ENCODE measurements at places on chromosomes 4 and X. TPM values are rescaled to one million over a fixed set of nuclear protein-coding genes. Genes with fewer than 3 reads are reported as not detected.

DNA sequence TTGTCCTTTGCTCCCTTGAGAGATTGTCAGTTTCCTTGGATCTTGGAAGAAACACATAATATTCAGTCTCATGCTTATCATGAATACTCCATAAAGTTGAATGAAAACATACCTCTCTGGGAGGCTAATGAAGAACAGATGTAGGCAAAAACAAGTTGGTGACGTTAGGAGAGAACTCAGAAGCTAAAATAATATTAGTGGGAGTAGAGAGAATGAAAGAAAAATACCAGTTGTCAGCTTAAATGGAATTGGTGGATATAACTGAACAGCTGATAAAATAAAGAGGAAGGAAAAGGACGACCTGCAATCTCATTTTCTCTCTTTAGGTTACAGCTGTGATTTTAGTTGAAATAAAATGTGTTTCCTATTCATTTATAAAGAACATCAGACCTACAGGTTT, 124.8 kb downstream of the SNCA start:
- DNase-seq = peak; percentile 3

DNA sequence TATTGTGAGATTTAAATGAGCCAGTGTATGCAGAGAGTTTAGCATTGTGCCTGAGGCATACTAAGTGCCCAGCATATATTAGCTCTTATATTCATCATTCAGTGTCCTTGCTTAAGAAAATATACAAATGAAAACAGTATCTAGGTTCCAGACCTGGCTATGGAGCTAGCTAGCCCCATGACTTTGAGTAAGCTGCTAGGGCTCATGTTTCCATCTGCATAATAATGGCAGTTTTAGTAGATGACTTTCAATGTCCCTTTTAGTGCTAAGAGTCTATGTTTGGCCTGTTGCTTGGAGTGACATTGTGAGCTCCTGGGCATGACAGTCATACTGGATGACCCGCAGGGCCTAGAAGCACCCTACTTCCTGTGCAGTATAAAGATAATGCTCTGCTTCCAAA, 435.3 kb downstream of the ZIC3 start:
- DNase-seq = no peak

- DNase-seq = no peak
Measured at GRCh38 chr4:187357045-187357643, 633.5 kb upstream of the FAT1 start.

DNA sequence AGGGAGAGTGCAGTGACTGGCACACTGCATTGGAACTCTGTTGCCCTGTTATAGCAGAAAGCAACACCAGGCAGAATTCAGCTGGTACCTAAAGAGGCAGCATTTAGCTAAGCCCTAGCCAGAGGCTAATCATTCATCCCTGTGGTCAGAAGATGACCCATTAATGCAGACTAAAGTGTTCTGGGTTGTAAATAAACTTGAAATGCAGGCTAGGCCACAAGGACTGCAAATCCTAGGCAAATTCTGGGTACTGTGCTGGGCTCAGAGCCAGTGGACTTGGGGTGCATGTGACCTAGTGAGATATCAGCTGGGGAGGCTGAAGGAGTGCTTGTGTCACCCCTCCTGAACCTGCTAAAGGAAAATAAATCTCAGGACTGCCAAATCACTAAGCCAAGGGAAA, 91.2 kb downstream of the LPAR4 start:
- DNase-seq = no peak

XAGE1A gene
- 1.9 TPM for total RNA-seq

GRCh38 chr4:175637762-175638161, 174.3 kb downstream of the GPM6A start:
- DNase-seq = no peak

AFF2 gene
- 1.7 TPM for total RNA-seq

GRCh38 chr4:153522802-153523094, 56.6 kb downstream of the TMEM131L start:
- DNase-seq = no peak

KIAA1210 gene
- total RNA-seq = not detected

CLGN gene
- total RNA-seq = not detected

GRCh38 chr4:44675366-44675765, 2.9 kb upstream of the GUF1 start:
- no peak for DNase-seq

GRCh38 chr4:75497133-75497532, 17.1 kb downstream of the RCHY1 start:
- DNase-seq = peak; percentile 7

SMIM31 gene
- not detected for total RNA-seq

- DNase-seq = no peak
Measured at GRCh38 chr4:78625073-78625472, 73.5 kb downstream of the ANXA3 start.

- no peak for DNase-seq
Measured at GRCh38 chr4:36138220-36138619, 106.1 kb downstream of the ARAP2 start.

C4orf51 gene
- total RNA-seq = not detected

DNA sequence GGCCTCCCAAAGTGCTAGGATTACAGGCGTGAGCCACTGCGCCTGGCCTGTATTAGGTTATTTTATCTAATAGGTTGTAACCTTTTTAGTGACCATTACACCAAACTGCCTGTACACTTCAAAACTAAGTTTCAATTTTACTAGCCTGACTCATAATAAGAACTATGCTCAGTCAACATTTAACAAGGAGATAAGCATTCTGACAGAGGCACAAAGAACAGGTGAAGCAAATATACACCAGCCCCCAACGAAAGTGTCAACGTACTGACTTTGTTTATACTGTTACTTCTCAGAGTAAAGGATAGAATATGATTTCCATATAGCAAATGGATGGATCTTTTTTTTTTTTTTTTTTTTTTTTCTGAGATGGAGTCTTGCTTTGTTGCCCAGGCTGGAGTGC, 62.8 kb downstream of the SHISA3 start:
- no peak for DNase-seq

TMPRSS11B gene
- total RNA-seq = not detected

DNA sequence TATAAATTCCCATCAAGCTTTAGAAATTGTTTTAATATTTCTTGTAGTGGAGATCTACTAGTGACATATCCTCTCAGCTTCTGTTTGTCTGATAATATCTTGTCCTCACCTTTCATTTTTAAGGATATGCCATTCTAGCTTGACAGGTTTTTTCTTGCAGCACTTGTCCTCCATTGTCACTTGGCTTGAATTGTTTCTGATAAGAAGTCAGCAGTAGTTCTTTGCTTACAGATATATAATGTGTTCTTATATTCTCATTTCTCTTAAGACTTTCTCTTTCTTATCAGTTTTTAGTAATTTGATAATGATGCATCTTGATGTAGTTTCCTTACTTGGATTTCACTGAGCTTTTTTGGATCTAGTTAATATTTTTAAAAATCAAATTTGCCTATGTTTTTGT, 120.6 kb upstream of the NUDT6 start:
- no peak for DNase-seq

GRCh38 chrX:49792376-49792775, 36.7 kb upstream of the PAGE4 start:
- DNase-seq = no peak

GRCh38 chr4:48930654-48931053, 24.1 kb upstream of the OCIAD2 start:
- no peak for DNase-seq

- peak; percentile 22 for DNase-seq
Measured at GRCh38 chr4:41887821-41888686, 47.2 kb upstream of the TMEM33 start.

GUCY1A1 gene
- not detected for total RNA-seq

DNA sequence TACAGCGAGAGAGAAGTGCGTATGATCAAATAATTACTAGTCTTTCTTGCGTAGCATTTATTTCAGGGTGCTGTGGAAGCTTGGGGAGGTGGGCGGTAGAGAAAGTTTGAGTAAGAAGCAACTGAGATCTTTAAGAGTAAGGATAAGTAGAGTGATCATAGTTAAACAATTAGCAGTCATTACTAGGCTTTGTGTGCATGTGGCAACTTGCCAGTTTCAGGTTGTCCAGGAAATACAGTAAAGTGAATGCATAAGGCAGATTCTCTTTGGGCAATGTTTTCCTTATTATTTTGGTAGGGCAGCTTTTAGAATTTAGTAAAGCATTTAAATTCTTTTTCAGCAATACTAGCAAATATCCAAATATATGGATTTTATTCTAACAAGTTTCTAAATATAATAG, 57.0 kb downstream of the HPGDS start:
- no peak for DNase-seq

GLRA3 gene
- total RNA-seq = not detected

- no peak for DNase-seq
Measured at GRCh38 chr4:79651456-79651855, 243.4 kb upstream of the GK2 start.

ENAM gene
- total RNA-seq = not detected

DNA sequence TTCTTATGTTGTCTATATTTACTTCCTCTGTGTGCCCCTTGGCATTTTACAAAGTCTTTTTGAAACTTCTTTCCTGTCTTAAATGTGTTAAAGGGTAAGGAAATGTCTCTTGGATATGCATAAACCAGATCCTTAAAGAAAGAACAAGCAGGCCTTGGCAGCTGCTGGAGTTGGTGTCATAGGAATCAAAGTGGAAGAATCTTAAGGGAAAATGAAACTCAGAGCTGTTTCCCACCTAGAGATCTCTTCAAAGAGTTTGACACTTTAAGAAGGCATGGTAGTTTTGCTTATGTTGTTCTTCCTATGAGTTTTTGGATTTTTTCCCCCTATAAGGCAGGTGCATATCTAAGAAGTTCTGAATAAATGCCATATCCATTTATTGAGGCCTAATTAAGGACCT, 37.0 kb upstream of the CWH43 start:
- DNase-seq = peak; percentile 18

CD38 gene
- total RNA-seq = 0.10 TPM

- DNase-seq = no peak
Measured at GRCh38 chrX:41828826-41829225, 94.5 kb downstream of the CASK start.

DNA sequence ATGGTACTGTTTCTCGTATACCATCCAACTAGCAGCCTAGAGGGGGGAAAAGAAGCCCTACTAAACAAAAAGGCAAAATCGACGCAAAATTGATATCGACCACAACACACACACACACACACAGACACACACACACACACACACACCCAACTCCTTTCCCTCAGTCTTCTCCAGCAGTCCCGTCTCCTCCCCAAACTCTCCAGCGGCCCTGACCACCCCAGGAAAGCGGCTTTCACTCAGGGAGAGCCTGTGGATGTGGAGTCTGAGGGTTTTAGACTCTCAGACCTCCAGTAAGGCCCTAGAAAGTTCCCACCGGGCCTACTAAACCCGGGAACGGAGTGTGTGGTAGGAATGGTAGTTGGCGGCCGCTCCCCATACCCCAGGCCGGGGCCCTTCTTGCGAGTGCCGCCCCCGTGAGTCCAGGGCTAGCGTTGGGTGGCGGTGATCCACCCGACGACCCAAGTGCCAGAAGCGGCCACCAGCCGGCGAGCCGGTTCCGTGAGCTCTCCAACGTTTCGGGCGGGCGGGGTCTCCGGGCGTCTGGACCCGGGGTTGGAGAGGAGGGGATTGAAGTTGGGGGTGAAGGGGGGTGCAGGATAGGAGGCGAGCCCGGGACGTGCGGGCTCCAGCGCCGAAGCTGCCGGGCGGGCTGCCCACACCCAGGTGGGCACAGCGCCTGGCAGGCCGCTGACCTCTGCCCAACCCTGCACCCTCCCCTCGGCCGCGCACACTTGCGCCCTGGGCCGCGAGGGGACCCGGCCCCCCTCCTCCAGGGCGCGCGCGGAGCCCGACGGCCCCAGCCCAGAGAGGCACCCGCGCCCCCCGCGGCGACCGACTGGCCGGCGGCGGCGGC, 13.7 kb downstream of the ARX start:
- DNase-seq = no peak

DNA sequence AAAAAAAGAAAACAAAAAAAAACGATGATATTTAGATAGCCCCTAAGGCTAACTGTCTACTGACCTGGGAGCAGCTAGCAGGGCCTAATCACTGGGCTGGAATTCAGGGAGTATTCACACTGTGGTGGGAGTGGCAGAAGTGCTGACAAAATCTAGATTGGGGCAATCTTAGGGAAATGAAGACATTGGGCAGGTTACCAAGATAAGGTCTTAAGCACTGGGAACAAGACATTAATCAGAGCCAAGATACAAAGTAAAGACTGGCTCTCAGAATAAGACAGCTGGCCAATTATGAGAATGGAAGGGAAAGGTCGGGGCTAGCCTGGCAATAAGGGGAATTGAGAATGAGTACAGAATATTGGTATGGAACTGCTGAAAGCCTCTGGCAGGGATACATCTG, 100.2 kb upstream of the GRIA3 start:
- DNase-seq = peak; percentile 42

ELOVL6 gene
- 6.1 TPM for total RNA-seq

TET2 gene
- total RNA-seq = 10.6 TPM

ARHGEF6 gene
- 3.5 TPM for total RNA-seq

- no peak for DNase-seq
Measured at GRCh38 chr4:129377131-129377845, 281.3 kb downstream of the C4orf33 start.

SPANXN4 gene
- total RNA-seq = not detected

NEUROG2 gene
- total RNA-seq = 0.12 TPM

GRCh38 chr4:168784786-168785461, 225.1 kb downstream of the CBR4 start:
- DNase-seq = peak; percentile 57

GRCh38 chr4:74659576-74660411, 134.5 kb downstream of the BTC start:
- peak; percentile 97 for DNase-seq

DNA sequence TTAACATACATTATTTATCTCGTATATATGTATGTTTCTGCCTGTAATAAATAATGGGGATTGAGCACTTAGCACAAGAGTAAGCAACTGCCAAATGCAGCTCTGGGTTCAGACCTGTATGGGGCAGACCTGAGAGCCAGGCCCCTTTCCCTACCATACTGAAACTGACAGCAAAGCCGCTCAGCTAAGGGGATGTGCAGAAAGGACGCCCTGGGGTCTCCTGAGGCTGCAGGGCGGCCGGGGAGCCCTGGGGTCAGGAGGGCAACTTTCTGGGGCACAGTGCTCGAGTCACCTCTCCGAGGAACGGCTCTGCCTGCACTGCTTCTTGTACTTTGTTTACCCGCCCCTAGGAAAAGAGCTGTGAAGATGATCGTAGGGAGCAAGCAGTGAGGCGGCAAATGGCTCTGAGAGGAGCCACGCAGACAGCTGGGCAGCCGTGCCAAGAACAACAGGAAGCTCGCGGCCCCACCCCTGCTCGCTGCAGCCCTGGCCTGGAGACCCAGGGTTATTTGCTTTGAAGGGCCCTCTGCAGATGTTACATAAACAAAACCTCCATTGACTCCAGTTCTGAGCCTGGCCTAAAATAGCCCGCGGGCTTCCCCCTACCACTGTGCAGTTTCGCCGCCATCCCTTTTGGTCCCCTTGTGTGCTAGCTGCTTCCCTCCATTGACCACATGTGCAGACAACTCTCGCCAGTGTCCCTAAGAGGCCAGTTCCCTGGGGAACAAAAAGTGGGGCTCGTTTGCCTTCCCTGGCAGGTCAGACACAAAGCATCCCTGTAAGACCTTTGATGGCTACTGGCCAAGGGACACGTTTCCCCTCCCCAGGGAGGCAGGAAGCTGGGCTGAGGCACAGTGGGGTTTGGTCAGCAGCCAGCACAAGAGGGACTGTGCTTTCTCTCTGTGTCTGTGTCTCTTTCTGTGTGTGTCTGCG, 111.3 kb upstream of the LNX1 start:
- DNase-seq = peak; percentile 98
